ENCODE measurements at places on chromosomes 5 and 9.

DNA sequence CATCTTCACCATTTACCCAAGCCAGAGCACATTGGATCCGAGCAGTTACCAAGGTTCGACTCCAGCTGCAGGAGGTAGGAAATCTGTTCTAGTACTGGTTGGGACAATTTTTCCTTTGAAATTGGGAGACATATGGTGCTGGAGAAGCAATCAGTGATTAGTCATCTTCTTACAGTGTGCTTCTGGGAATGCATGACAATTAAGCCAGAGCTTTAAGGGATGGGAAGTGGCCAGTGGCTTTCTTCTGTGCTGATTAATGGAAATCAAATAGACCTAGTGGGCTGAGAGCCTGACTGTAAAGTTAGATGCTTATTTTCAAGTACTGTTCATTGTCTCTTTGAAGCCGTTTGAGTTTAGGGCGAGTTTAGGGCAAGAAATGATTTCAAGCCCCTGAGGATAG lies 152.1 kb downstream of the UNC13B start:
- DNase-seq, result no peak
- peak overlapping the region; percentile 60 for H3K27ac ChIP-seq
- peaks cover 8% of the 10 kb centered on the region for H3K36me3 ChIP-seq
- H3K4me1 ChIP-seq, result peaks cover 32% of the 10 kb centered on the region
- H3K4me3 ChIP-seq, result no peak overlapping the region

DNA sequence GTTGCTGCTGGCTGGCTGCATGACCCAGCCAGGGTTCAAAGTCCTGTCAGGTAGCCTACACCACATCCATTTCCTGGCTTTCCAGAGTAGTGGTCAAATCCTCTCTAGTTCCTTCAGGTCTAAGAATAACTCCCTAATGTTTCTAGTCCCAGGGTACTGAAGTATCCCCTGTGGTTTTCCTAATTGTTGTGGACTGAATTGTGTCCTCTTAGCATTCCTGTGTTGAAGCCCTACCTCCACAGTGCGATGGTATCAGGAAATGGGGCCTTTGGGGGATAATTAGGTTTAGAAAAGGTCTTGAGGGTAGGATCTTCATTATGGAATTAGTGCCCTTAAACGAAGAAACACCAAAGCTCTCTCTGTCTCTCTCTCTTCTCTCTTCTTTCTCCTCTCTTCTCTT lies 191.8 kb upstream of the CCNG1 start:
- no peak overlapping the region for H3K27ac ChIP-seq
- no peak overlapping the region for H3K4me3 ChIP-seq
- no peak for DNase-seq
- H3K4me1 ChIP-seq, result no peaks in the 10 kb centered on the region

GRCh38 chr5:40017135-40017534 lies 592.4 kb upstream of the DAB2 start:
- H3K4me3 ChIP-seq, result no peak overlapping the region
- no peaks in the 10 kb centered on the region for H3K4me1 ChIP-seq
- no peaks in the 10 kb centered on the region for H3K27me3 ChIP-seq
- no peak for DNase-seq
- no peaks in the 10 kb centered on the region for H3K36me3 ChIP-seq

DNA sequence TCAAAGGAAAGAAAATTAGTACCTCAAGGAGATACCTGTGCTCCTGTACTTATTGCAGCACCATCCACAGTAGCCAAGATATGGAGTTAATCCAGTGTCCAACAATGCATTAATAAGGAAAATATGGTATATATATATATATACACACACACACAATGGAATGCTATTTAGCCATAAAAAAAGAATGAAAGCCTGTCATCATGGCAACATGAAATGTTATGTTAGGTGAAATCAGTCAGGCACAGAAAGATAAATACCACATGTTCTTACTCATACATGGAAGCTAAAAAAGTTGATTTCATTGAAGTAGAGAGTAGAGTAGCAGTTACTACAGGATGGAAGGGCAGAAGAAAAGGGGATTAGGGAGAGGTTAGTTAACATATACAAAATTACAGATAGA lies 601.5 kb downstream of the ANXA1 start:
- no peak for DNase-seq
- H3K4me3 ChIP-seq, result no peak overlapping the region
- H3K4me1 ChIP-seq, result no peaks in the 10 kb centered on the region
- no peak overlapping the region for H3K27ac ChIP-seq
- H3K27me3 ChIP-seq, result no peaks in the 10 kb centered on the region
- no peaks in the 10 kb centered on the region for H3K36me3 ChIP-seq

DNA sequence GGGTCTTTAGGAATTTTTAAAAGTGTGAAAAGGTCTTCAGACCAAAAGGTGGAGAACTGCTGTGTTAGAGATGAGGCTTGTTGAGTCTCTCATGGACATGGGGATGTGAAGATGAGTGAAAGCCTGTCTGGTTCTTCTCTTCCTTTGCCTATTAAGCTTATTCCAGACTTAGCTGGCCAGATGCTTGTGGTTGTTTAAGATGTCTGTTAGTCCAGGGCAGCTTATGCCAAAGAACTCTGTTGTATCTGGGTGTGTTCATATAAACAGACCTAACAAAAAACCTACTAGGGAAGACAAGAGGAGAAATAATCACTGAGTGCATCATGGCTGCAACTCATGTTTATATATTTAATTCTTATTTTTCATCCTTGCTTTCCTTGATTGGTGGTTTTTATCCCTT lies 57.5 kb upstream of the NCS1 start:
- no peaks in the 10 kb centered on the region for H3K27me3 ChIP-seq
- no peak overlapping the region for H3K27ac ChIP-seq
- H3K4me3 ChIP-seq, result no peak overlapping the region
- peaks cover 21% of the 10 kb centered on the region for H3K4me1 ChIP-seq

DNA sequence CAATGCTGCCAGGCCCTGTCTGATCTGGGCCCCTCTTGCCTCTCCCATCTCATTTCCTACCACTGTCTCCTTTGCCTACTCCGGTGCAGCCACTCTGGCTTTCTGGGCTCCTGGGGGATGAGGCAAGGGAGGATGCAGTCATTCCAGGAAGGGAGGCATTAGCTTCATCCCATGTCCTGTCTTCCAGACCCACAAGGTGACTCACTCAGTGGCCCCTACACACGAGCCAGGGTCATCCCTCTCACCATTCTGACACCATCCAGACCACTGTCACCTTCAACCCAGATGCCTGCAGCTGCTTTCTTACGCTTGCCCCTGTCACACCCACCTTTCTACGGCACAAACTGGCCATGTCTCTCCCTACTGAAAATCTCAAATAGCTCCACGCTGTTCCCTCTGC lies 19.1 kb downstream of the ACSL6 start:
- H3K27ac ChIP-seq, result no peak overlapping the region
- DNase-seq, result no peak
- H3K36me3 ChIP-seq, result no peaks in the 10 kb centered on the region
- no peak overlapping the region for H3K4me3 ChIP-seq

- H3K4me1 ChIP-seq, result no peaks in the 10 kb centered on the region
- DNase-seq, result no peak
- H3K27me3 ChIP-seq, result no peaks in the 10 kb centered on the region
- H3K36me3 ChIP-seq, result no peaks in the 10 kb centered on the region
Measured at GRCh38 chr5:171816666-171817065, 31.0 kb downstream of the SMIM23 start.

DNA sequence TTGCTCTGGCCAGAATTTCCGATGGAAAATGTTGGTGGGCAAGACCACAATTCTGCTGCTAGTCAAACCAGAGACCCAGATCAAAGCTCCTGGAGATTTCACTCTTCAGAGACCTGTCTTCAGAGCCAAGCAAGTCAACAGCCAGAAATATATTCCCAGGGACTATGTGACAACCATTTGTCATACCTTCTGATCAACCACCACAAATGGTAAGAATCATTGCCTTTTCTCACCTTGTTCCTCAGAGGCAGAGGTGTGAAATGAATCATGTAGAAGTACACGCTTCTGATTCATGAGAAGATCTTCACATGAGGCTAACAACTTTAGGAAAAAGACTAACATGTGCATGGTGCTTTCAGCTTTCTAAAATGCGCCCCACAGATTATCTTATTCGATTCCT lies 53.5 kb downstream of the SUSD1 start:
- no peak for DNase-seq
- no peak overlapping the region for H3K4me3 ChIP-seq
- no peak overlapping the region for H3K27ac ChIP-seq
- peaks cover 18% of the 10 kb centered on the region for H3K36me3 ChIP-seq
- no peaks in the 10 kb centered on the region for H3K4me1 ChIP-seq
- no peaks in the 10 kb centered on the region for H3K27me3 ChIP-seq

GRCh38 chr9:121447321-121447834 lies 52.3 kb downstream of the GGTA1 start:
- H3K27me3 ChIP-seq, result no peaks in the 10 kb centered on the region
- H3K36me3 ChIP-seq, result no peaks in the 10 kb centered on the region
- no peak overlapping the region for H3K27ac ChIP-seq
- H3K4me1 ChIP-seq, result no peaks in the 10 kb centered on the region

GRCh38 chr5:119274767-119275130 lies 81.1 kb upstream of the TNFAIP8 start:
- no peak overlapping the region for H3K4me3 ChIP-seq
- peaks cover 36% of the 10 kb centered on the region for H3K4me1 ChIP-seq
- H3K36me3 ChIP-seq, result no peaks in the 10 kb centered on the region
- DNase-seq, result no peak

DNA sequence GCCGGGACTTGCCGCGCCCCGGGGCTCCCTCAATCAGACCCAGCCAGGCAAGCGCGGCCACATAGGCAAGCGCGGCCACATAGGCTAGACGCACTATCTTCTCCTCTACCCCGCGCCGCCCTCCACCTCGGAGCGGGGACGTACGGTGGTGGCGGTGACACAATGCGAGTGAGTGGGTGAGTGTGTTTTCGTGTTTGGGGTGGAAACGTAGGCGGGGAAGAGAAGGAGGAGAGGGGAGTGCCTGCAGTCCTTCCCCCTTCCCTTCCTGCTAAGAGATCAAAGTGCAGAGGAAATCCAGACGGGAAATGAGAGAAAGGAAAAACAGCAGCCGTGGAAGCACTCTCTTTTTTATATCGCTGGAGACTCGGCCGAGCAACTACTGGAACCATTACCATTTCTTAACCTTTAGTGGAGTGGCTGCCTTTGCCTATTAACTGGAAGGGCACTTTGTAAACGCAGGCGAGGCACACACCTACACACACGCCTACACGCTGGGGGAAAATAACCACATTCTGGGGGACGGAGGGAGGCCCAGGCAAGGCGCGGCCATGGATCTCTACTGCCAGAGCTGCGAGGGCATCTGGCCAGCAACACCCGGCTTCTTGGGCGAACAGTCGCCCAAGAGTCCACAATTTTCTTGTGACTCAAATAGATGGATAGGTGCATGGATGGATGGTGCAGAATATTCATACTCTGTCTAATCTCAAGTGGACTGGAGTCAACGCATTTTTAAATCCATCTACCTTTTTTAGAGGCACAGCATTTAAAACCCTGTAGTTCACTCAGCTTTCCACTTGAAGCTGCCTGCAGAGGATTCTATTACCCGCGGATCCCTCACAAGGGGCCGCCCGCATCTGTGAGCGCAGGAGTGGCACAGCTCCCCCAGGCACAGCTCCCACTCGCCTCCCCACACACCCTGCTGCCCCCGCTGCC lies 2.1 kb downstream of the EDIL3 start:
- H3K36me3 ChIP-seq, result no peaks in the 10 kb centered on the region
- peak; percentile 41 for DNase-seq
- H3K4me3 ChIP-seq, result peak overlapping the region; percentile 88
- peak overlapping the region; percentile 98 for H3K27ac ChIP-seq
- H3K27me3 ChIP-seq, result no peaks in the 10 kb centered on the region
- peaks cover 27% of the 10 kb centered on the region for H3K4me1 ChIP-seq

- no peak overlapping the region for H3K27ac ChIP-seq
- peak; percentile 59 for DNase-seq
- H3K4me3 ChIP-seq, result no peak overlapping the region
- H3K36me3 ChIP-seq, result no peaks in the 10 kb centered on the region
- H3K27me3 ChIP-seq, result peaks cover 29% of the 10 kb centered on the region
Measured at GRCh38 chr9:124779368-124780059, 2.6 kb downstream of the OLFML2A start.

- H3K4me3 ChIP-seq, result no peak overlapping the region
- H3K27ac ChIP-seq, result no peak overlapping the region
- no peaks in the 10 kb centered on the region for H3K27me3 ChIP-seq
- no peaks in the 10 kb centered on the region for H3K36me3 ChIP-seq
Measured at GRCh38 chr5:2254406-2254805, 371.7 kb upstream of the IRX4 start.

DNA sequence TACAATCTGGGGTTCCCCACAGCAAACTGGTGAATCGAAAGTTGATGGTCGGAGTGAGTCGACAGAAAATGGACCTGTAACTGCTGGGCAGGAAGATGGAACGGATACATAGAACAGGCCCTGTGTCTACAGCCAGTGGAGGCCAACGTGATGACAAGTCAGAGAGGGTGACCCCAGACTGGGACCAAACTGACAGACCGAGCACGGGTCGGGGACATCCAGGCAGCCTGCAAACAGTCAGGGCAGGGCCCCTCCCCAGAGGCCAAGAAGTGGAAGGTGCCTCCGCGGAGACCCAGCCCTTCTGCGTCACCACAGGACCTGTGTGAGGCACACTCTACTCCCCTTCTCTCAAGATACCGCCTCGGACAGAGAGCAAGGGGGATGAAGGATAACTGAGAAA lies 25.1 kb upstream of the FANCC start:
- H3K4me3 ChIP-seq, result no peak overlapping the region
- no peaks in the 10 kb centered on the region for H3K4me1 ChIP-seq
- H3K27ac ChIP-seq, result no peak overlapping the region
- DNase-seq, result no peak
- no peaks in the 10 kb centered on the region for H3K27me3 ChIP-seq
- H3K36me3 ChIP-seq, result no peaks in the 10 kb centered on the region

DNA sequence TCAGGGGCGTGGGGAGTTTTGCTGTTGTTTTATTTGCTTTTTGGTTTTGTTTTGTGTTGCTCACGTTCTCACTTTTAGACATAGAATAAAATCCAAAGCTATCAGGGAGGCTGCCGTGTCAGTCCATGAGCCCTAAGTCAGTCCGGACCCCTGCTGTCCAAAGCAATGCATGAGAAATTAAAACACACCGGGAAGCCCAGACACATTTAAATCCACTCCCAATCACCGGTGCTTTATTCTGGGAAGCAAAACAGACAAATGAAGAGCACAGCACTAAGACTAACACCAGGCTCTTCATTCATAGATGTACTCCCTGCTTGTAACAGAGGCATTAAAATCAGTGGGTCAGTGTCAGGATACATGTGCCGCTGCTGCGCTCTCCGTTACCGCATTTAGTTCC lies 180.9 kb downstream of the IRX2 start:
- H3K36me3 ChIP-seq, result no peaks in the 10 kb centered on the region
- no peak overlapping the region for H3K4me3 ChIP-seq
- no peaks in the 10 kb centered on the region for H3K4me1 ChIP-seq
- DNase-seq, result no peak

DNA sequence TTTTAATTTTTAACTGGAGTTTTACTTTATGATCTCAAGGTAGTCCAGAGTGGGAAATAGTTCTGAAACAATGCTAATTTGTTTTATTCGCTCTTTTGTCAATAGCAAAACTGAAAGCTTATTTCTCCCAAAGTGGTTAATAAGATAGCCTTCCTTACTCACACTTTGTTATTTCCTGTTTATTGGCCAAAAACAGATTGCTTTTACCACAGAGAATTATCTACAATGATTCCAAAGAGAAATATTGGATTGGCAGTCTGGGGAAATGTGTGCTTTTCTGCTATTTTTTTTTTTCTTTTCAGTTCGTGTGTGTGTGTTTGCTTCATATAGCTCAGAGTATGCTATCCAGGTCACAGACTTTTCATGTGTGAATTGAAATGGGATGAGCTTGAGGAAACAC lies 756.7 kb upstream of the RGMB start:
- no peak overlapping the region for H3K27ac ChIP-seq
- no peak for DNase-seq
- no peak overlapping the region for H3K4me3 ChIP-seq
- no peaks in the 10 kb centered on the region for H3K27me3 ChIP-seq
- no peaks in the 10 kb centered on the region for H3K4me1 ChIP-seq
- no peaks in the 10 kb centered on the region for H3K36me3 ChIP-seq

GRCh38 chr9:121393318-121393717 lies 23.3 kb upstream of the STOM start:
- no peaks in the 10 kb centered on the region for H3K4me1 ChIP-seq
- no peak overlapping the region for H3K27ac ChIP-seq
- H3K27me3 ChIP-seq, result no peaks in the 10 kb centered on the region
